ENCODE measurements at places on chromosomes 11 and 22. TPM values are rescaled to one million over a fixed set of nuclear protein-coding genes. Genes with fewer than 3 reads are reported as not detected.
A peak's percentile ranks its signal among the peaks of the same experiment; 100 is the strongest.

- DNase-seq: no peak
Measured at GRCh38 chr11:6217722-6218121, 12.4 kb downstream of the C11orf42 start.

- no peak for DNase-seq
Measured at GRCh38 chr11:20156280-20156875, 3.9 kb downstream of the DBX1 start.

- no peak for DNase-seq
Measured at GRCh38 chr11:4140067-4140636, 45.6 kb downstream of the RRM1 start.

DNA sequence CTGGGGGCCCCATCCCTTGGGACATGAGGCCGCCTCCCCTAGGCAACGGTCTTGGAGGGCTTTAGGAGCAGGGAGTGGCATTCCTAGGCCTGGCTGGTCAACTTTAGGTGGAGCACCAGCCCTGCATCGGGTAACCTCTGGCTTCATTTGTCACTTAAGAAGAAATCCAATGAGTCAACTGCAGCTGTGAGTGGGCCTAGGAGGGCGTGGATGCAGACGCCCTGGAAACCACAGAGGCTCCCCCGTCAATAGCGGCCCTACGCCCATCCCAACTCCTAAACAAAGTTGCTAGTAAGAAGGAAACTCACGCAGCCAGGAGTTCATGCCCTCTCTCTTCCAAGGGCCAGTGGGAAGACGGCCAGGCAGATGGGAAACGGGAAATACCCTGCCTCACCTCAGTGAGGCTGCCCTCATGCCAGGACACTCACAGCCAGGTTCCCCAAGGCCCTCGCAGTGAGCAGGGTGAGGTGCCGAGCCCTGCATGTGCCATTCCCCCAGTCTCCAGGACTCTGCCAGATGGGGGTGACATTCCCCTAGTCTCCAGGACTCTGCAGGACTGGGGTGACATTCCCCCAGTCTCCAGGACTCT lies 20.8 kb downstream of the BID start:
- DNase-seq: no peak

Gene PHOX2A
- polyA plus RNA-seq: not detected

Gene DUSP8
- 0.59 TPM for polyA plus RNA-seq

GRCh38 chr11:94511932-94512781 lies at the start of gene C11orf97:
TSS of gene C11orf97 (plus strand) at chr11:94512461. CDS start at chr11:94512529, 68 bp downstream.
- peak; percentile 70 for DNase-seq

DNA sequence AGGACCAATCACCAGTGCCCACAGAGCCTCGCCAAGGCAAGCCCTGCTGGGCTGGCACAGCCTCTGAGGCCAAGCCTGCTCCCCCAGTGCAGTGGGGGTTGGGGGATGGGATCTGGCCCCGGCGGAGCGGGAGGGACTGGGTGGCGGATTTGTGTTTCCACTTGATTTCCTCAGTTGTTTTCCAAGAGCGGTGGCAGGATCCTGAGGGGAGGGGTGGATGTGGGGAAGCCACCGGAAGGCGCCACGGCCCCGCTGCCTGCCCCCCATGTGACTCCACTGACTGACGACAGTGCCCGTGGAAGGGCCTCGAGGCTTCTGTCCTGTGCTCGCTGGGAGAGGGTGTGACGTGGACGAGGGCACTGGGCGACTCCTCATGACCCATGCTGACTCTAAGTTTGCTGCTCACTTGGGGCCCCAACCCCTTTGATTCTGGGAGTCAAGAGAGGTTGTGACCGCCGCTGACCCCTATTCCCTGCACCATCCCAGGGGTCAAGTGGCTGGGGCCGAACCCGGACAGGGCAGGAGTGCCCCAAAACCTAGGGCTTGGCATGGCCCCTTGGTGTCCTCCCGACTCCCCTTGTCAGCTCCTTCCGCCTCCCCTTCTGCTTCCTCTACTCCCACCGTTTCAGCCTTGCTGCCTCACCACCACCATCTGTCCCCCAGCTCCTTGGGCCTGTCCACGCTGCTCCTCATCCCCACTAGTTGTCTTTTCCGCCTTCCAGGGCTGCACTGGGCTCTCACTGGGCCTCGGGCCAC lies 23.5 kb upstream of the PICK1 start:
- no peak for DNase-seq

Gene PLEKHA7
- 97.6 TPM for polyA plus RNA-seq

DNA sequence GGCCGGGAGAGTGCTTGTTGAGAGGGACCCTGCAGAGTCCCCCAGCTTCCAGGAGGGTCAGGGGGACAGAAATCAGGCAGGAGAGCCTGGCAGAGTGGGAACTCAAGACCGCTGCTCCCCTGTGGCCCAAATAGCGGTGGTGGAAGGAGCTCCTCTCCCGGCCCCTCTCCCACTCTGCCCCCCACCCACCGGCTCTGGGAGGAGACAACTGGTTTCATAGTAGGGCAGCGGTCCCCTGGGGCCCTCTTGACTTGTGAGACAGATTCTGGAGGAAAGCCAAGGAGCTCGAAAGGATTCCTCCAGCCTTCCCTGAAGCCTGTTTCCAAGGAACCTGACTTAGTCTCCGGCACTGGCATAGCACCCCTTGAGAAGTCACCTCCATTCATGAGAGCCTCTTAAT lies 10.1 kb downstream of the PKNOX2 start:
- no peak for DNase-seq

DNA sequence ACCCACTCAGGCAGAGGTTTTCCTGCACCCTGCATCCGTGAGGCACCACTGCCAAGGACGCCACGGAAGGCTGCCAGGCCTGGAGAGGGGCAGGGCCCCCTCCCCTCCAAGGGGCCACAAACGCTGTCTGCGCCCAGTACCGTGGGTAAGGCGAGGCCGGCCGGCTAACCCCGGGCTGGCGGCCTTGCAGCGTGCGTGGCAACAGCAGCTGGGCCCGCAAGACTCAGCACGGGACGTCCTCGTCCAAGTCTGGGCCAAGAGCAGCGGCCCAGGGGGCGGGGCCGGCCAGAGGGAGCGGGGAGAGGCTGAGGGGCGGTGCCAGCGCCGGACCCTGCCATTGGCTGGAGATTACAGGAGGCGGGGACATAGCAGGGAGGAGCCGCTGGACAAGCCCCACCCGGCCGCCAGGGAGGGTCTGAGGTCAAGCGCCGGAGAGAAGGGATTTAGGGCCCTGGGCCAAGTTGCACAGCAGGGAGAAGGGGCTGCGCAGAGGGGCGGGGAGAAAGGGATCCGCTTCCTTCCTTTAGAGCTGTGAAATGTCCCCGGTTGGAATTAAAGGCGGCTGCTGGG lies 16.0 kb downstream of the SLC43A1 start:
- DNase-seq: peak; percentile 99

- no peak for DNase-seq
Measured at GRCh38 chr22:49136041-49136815, 691.4 kb downstream of the BRD1 start.

GRCh38 chr22:45497351-45498145 lies 5.1 kb upstream of the FBLN1 start:
- DNase-seq: peak; percentile 64

Gene CDKN1C
- polyA plus RNA-seq: 96.7 TPM

DNA sequence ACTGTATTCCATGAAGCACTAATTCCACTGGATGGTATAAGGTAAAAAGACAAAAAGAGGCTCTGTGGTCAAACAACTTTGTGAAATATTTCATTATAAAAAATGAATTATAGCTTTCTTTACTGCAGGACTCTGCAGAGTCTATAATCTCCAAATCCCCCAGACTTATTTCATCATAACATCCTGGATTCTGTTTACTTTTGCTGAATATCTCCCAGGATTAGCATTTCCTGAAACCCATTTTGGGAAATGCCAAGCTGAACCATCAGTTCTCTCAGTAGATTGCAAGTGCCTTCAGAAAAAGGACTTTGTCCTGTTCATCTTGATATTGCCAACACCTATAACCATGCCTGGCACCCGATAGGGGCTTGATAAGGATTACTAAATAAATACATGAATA lies 7.9 kb downstream of the PAMR1 start:
- DNase-seq: no peak

- DNase-seq: no peak
Measured at GRCh38 chr22:47187176-47187957, 424.9 kb downstream of the TBC1D22A start.

GRCh38 chr22:46143491-46144147 lies 6.7 kb upstream of the PPARA start:
- no peak for DNase-seq

DNA sequence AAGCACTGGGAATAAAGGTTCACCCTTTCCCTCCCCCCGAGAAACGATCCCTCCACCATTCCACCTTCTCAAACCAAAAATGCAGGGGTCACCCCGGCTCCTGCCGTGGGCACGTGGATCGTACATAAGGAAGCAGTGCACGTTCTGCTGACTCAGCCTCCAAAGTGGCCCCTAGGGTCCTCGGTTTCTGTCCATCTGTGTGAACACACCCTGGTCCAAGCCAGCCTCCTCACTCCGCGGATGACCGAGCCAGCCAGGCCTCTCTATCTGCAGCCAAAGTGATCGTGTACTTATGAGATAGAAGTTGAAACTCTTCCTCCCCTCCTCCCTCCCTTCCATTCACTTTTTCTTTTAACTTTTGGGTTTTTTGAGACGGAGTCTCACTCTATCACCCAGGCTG lies 16.2 kb downstream of the C11orf24 start:
- no peak for DNase-seq

Gene MS4A6A
- not detected for polyA plus RNA-seq

DNA sequence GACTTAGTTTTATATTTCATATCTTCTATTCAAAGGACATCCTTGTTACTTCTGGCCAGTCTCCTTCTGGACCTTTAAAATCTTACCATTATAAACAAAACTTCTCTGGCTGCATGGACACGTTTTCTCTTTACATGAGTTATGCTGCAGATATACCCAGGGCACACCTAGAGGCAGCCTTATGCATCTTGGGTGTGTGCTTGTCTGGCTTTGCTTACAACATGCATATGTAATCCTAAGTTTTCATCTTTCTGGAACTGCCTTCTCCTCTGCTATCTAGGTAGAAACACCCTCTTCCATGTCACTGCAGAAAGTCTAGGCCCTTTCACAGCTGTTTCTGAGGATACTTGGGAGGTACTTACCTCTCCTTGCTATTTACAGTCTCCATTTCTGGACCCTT lies 185.8 kb upstream of the RAG2 start:
- no peak for DNase-seq

- no peak for DNase-seq
Measured at GRCh38 chr11:82930734-82931133, 29.2 kb downstream of the DDIAS start.

GRCh38 chr22:50531546-50531961 lies 1.7 kb upstream of the TYMP start:
- DNase-seq: peak; percentile 65

GRCh38 chr22:17775781-17776465 lies 1.7 kb upstream of the BID start:
- no peak for DNase-seq

DNA sequence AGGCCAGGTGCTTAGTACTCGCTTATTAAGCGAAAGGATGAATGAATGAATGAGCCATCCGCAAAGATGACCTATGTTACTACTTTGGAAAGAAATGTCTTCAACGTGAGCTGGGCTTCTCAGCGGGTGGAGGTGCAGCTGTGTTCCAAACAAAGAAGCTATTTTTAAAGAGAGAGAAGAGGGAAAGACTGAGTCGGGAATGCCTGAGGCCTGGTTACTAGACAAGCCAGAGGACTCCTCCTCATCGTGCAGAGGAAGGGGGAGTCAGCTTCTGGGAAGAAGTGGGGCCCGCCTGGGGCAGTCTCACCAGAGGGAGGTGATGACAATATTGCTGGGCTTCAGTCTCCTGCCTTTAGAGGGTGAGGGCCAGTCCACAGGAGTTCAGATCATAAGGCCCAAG lies 30.4 kb upstream of the CD5 start:
- DNase-seq: no peak

DNA sequence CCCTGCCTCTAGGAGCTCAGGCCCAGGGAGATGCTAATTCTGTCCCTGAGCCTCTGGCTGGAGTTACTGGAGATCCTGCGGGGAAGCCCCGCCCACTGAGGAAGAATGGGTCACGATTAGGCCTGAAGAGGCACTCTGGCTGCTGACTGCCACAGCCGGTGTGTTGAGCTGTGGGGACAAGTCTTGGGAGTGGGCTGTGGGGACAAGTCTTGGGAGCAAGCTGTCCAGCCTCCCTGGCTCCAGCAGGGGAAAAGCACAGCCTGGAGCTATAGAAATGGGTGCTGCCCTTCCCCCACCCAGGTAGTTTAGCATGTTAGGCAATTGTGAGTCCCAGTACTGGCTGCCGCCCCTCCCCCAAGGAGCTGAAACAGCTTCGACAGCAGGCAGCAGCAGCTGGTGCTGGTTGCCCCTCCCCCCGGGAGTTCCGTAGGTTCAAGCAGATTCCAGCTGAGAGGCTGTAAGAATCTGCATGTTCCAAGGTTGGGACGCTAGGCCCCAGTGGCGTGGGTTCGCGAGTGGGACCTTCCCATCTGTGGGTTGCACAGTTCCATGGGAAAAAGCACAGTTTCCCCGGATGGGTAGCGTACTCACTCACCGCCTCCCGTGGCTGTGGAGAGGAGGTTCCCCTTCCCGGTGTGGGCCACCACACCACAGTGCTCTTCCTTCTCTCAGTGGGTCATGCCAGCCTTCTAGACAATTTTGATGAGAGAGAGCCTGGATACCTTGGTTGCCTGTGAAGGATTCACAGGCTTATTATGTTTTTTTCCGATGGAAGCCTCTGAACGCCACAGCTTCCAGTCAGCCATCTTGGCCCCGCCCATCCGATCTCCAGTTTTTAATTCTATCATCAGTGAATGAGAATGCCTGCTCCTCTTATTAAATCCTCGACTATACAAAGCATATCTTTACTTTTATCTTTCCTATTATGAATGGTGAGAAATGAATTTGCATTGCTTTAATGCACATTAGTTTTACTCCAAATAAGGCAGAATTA lies 61.5 kb downstream of the MSANTD4 start:
- no peak for DNase-seq

- no peak for DNase-seq
Measured at GRCh38 chr22:43109921-43110443, 568 bp upstream of the BIK start.

Gene DCPS
- polyA plus RNA-seq: 27.0 TPM

- DNase-seq: no peak
Measured at GRCh38 chr22:50091092-50091768, 1.4 kb downstream of the MOV10L1 start.

GRCh38 chr11:38446336-38446735 lies 1848.3 kb upstream of the RAG2 start:
- no peak for DNase-seq

GRCh38 chr22:38202437-38203089 lies 769 bp downstream of the MAFF start:
- DNase-seq: peak; percentile 94

Gene HTR3A
- polyA plus RNA-seq: not detected

Gene MMP8
- polyA plus RNA-seq: not detected

Gene EHF
- not detected for polyA plus RNA-seq

DNA sequence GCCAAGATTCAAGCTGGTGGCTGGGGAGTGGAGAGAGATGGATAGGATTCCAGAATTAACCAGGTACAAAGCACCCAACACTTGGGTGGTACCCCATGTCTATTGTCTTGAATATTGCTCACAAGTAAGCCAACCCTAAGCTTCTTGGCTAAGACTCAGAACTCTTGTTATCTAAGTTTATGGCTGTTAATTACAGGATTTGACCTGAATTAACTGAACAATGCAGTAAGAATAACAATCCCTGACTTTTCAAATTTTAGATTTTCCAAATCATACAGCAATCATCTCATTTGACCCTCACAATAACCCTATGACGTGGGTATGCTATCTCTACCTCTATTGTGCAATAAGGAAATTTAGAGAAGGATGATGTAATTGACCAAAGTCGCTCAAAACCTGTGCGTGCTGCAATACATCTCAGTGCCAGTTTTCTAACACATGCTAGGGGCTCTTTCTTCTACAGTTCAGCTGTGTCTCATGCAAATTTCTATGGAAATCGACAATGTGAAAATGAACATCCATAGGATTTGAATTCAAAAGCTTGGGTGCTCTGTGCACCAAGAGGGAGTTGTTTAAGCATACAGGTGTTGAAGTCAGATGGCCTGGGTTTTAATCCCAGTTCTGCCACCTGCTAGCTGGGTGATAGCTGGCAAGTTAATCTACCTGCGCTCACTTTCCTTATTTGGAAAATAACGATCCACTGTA lies 40.1 kb upstream of the APLNR start:
- DNase-seq: peak; percentile 78

Measured in cardiac muscle cell (in vitro differentiated cells and primary cell).